ENCODE measurements at places on chromosomes 2 and 18.

DNA sequence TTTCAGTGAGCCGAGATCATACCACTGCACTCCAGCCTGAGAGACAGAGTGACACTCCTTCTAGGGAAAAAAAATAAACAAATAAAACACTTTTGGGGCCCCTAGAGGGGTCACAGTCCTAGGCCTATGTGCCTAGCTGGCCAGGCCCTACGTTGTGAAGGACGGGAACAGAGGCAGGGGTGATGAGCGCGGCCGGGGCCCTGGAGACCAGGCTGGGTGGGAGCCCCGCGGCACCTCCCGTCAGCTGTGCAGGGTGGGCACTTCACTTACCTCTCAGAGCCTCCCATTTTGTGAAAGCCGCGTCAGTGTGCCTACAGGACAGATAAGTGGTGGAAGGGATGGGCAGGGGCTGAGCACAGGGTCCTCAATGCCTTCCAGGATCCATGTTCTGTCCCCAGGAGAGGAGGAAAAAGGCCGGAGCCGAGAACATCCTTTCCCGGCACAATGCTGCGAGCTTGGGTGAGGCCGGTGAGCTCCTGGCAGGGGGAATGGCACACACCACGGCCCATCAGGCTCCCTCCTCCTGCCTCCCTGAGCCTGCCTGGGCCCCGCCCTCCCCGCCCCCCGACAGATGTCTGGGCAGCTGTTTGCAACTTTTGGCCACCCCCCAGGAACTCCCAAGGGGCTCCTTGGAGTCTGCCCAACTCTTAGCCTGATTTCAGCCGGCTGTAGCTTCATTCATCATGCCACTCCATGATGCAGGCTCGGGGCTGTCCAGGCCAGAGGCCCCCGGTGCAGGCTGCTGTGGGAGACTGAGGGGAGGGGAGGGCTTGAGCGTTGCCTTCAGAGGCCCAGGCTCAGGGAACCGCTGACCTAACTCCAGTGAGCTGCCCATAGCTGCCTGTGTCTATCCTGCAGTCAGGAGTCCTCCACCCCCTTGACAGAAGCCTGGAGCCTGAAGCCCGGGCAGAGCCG lies 196.5 kb downstream of the TFCP2L1 start:
- no peak for DNase-seq

- no peak for DNase-seq
These were observed 38.5 kb upstream of the STPG4 start for GRCh38 chr2:47193607-47194006.

DNA sequence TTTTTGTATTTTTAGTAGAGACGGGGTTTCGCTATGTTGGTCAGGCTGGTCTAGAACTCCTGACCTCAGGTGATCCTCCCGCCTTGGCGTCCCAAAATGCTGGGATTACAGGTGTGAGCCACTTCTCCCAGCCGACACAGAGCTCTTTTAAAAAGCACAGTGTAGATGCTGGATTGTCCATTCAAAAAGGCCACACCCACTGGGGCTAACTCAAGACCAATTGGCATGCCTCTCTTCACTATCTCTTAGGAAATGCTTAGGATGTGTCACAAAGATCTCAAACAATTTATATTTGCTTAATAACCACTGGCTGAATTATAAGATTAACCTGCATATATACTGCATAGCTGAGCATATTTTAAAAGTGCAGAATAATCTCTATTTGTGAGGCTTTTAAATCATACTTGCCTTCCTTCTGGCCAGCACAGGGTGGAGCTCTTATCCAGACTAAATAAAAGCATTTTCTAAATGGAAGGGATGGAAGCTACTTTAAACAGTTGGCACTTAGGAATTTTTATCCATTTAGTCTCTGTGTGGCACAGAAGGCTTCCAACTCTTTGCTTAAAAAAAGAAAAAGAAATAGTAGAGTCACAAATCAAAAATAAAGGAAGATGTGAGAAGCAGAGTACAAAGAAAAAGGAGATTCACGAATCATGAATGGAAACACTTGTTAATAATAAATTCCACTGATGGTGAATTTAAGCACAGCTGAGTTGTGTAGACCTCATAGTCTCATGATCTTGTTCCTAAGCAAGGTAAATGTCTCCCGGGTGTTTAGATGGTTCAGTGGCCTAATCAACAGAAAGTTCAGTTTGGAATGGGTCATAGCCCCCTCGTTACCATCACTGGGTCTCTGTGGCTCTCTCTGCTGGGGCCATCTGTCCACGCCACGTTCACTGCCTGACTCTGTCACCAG lies 22.4 kb downstream of the CRYGD start:
- peak; percentile 40 for DNase-seq

DNA sequence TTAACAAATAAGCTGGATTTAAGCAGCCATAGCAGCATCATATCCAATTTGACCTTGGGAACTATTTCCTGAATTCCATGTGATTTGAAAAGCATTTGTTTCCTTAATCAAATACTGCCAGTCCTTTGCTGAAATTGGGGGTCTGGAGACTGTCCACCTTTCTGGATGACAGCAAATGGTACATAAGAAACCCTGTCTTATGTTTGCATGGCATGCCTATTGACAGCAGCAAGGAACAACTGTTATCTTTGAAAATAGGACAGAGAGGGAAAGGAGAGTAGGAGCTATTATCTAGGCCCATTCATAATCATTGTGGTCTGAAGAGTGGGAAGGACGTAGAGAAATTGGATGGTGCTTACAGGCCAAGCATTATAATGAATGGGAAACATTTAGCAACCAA lies 129.2 kb upstream of the CTNNA2 start:
- DNase-seq: no peak

GRCh38 chr2:50606860-50607259 lies 425.1 kb downstream of the NRXN1 start:
- no peak for DNase-seq

GRCh38 chr18:25494888-25495287 lies 142.9 kb upstream of the ZNF521 start:
- no peak for DNase-seq

DNA sequence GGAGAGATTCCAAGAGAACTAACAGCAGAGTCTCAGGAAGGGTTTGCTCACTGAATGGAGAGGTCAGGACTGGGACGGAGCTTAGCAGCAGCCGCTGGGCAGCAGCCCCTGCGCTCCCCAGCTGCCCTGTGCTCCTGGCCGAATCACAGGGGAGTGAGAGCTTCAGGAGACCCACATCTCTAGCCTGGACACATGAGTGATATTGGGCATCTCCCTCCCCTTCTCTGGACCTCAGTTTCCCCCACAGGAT lies 511 bp downstream of the MATN3 start:
- no peak for DNase-seq

GRCh38 chr2:28355521-28356094 lies 37.0 kb upstream of the FOSL2 start:
- no peak for DNase-seq

GRCh38 chr2:118013221-118013723 lies 598 bp downstream of the CCDC93 start:
- no peak for DNase-seq

GRCh38 chr18:3526421-3527354 lies 76.7 kb downstream of the TGIF1 start:
- peak; percentile 77 for DNase-seq

DNA sequence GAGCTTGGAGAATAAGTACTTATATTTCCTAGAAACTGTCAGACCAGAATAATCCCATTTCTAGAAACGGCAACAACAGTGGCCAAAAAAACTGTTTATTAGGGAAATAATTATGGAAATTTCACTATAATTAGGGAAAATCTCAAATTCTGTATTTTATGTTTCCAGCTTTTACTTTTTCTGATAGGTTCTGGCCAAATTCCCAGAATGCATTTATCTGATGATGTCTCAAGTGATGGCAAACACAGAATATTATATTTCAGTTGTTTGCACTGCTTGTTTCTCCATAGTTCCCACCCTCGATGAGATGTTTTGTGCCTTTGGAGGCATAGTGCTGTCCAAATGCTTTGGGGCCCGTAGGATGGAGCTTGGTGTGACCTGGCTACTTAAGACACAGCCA lies 66.9 kb downstream of the AFF3 start:
- no peak for DNase-seq

- DNase-seq: no peak
These were observed 222.3 kb downstream of the ZBTB7C start for GRCh38 chr18:48186861-48187260.

DNA sequence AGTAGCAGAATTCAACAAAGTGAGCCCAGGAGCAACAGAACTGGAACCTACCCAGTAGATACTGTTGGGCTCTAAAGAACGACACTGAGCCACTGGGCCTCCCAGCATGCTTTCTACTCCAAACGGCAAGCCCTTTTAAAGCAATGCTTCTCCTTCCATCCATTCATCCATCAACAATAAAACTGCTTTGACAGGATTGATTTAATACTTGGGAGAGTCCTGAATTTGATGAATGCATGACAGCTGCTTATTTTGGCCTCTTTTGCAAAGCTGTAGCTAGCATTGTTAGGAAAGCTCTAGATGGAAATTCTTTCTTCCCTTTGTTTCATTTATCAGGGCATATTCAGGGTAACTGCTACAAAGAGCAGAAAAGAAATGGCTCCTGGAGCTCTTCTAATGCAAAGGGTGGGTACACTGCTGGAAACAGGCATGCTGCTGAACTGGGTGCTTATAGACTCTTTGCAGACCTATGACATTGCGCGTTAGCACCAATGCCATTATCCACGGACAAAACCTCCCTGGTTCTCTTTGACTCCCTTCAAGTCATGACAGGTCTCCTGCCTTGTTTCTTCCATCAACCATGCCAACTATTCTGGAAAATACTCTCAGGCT lies 138.4 kb upstream of the HNRNPA3 start:
- DNase-seq: no peak

- no peak for DNase-seq
These were observed 6.5 kb upstream of the ZAP70 start for GRCh38 chr2:97706708-97707345.

DNA sequence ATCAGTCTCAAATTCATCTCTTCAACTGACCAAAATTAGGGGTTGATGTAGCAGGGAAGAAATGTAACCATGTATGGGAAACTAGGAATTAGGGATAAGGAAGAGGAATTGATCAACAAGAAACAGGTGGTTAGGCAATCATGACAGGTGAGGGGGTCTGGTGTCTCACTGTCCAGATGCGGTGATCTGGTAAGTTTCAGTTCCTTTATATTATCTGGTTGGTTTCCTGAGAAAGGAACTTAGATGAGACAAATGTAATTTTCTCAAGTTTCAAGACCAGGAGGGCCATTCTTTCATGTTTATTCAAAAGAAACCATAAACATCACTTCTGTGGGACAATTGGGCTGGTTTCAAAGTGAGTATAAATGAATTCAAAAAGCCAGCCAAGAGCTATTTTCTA lies 306.2 kb upstream of the KCNJ3 start:
- DNase-seq: no peak

- no peak for DNase-seq
These were observed 268.5 kb upstream of the HDAC4 start for GRCh38 chr2:239669181-239669898.

- no peak for DNase-seq
These were observed 7.7 kb upstream of the RHBDD1 start for GRCh38 chr2:226828191-226828590.

GRCh38 chr18:70216788-70217187 lies 11.3 kb upstream of the RTTN start:
- DNase-seq: no peak

GRCh38 chr2:145230546-145230945 lies 710.6 kb upstream of the ZEB2 start:
- DNase-seq: peak; percentile 19

- no peak for DNase-seq
These were observed 183.6 kb upstream of the GLI2 start for GRCh38 chr2:120552079-120552478.

DNA sequence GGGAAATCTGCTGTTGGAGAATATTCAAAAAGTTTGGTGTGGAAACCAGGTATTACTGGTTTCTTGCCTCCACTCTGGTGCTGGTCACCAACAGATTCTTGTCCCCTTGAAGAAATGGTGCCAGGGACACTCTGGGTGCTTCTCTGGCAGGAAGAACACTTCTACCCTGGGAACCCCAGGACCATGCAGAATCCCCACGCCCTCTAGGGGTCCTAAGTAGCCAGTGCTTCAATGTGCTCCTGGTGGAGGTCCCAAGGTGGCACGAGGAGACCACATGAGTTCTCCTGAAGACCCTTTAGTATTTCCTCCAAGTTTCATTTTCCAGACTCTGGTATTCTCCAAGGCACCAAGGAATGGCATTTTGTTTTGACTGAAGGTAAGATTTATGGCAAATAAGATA lies 380.6 kb downstream of the TSN start:
- peak; percentile 11 for DNase-seq

DNA sequence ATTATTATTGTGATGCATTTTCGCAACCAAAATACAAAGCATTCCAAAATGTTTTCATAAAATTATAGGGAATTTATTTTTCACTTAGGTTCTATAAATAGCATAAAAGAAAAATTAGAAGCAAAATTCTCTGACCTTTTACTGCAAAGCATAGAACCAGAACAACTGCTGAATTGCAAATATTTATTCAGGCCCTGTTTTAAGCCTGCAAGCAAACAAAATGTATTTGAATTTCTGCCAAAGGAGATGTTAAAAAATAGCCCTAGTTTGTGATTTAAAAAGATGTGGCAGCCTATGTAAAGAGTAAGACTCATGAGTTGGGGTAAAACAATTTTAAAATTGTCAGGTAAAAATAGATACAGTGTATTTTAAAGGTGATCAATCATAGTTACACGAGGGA lies 138.1 kb downstream of the KCNJ3 start:
- no peak for DNase-seq

GRCh38 chr2:222290736-222291484 lies 7.9 kb downstream of the PAX3 start:
- DNase-seq: no peak

- DNase-seq: no peak
These were observed 275.8 kb upstream of the CCDC68 start for GRCh38 chr18:55235094-55235461.

- no peak for DNase-seq
These were observed 1.3 kb downstream of the TMEM17 start for GRCh38 chr2:62504657-62505056.

GRCh38 chr2:69116438-69116837 lies 103.5 kb downstream of the ANTXR1 start:
- DNase-seq: no peak

DNA sequence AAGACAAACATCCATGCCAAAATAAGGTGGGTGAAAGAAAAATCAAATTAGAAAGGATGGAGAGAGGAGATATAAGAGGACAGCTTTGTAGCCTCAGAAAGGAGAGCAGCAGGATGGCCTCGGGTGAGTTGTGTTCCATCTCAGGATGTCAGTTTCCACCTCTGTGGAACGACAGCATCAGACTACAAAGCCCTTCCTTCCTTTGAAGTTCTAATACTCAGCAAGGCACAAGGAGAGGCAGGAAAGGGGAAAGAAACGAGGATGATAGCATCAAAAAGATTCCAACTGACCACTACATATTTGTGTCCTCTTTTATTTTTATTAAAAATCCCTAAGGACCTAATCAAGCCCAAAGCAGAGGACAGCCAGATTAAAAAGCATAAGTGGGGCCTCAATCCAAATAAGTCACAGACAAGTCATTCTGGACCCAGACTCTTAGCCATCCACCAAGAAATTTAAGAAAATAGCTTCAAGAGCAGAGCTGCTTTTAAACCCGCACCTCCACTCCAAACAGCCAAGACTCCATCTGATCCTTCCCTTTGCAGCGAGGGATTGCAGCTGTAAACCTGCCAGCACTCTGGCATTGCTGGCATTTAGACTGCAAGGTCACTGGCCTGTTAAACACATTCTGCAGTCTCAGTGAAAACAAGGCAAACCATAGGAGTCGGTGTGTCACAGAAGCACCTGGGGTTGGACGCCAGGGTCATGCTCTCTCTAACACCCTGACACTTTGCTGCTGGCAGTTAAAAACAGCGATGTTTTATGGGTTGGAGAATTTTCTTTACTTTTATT lies 314.5 kb upstream of the CHAC2 start:
- no peak for DNase-seq

GRCh38 chr18:58080451-58080850 lies 36.4 kb downstream of the NEDD4L start:
- DNase-seq: no peak

Measured in iris pigment epithelial cell (primary cell).